ENCODE measurements at places on chromosomes 2 and 18. TPM values are rescaled to one million over a fixed set of nuclear protein-coding genes. Genes with fewer than 3 reads are reported as not detected.
A peak's percentile ranks its signal among the peaks of the same experiment; 100 is the strongest.

- DNase-seq, result no peak
Measured at GRCh38 chr2:42917425-42917927, 125.1 kb upstream of the HAAO start.

- no peak for DNase-seq
Measured at GRCh38 chr2:140747665-140748064, 1383.2 kb downstream of the LRP1B start.

GRCh38 chr2:9800975-9801726 lies 42.1 kb upstream of the TAF1B start:
- no peak for DNase-seq

DNA sequence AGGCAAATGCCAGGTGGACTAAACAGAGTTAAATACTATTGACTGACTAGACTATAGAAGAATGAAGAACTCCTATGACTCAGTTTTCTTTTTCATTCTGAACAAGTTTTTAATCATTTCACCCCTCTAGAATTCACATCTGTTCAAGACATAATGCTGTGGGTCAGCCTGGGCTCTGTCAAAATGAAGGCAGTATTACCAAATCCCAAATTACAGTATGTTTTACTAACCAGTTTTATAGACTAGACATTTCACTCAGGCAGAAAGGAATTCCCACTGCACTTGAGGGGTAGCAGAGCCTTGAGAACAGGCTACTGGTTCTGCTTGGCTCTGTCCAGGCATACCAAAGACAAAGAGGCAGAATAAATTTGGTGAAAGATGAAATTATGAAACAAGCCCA lies 511.7 kb downstream of the EPHA4 start:
- no peak for DNase-seq

- no peak for DNase-seq
Measured at GRCh38 chr2:190664240-190664639, 15.4 kb downstream of the NAB1 start.

- peak; percentile 20 for DNase-seq
Measured at GRCh38 chr18:62325806-62326645, 916 bp downstream of the TNFRSF11A start.

- no peak for DNase-seq
Measured at GRCh38 chr2:150612957-150613710, 125.7 kb upstream of the RND3 start.

DNA sequence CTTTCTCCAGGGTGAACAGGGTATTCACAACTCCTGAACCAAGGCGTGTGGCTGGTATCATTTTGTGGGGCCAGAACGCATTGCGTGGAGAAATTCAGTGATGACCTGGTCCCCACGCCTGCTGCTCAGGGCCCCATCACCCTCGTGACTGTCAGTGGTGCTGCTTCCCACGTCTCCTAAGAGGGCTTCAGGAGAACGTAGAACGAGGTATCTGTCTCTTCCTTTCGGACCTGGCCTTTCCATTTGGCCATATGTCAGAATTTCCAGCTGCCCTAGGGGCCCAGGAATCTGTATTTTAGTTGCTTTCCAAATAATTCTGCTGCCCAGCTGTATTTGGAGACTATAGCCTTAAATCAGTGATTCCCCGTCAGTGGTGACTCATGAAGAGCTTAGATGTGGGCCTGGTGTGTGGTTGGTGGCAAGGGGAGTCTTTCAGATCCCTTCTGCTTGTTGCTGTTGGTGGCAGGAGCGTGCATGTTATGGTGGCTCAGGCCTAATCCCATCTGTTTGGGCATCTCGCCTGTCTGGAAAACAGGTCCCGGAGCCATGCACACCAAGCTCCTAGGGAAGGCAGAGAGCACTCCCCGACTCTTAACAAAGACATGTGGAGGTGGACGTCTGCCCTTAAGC lies 56.4 kb downstream of the NPAS2 start:
- DNase-seq, result no peak

DNA sequence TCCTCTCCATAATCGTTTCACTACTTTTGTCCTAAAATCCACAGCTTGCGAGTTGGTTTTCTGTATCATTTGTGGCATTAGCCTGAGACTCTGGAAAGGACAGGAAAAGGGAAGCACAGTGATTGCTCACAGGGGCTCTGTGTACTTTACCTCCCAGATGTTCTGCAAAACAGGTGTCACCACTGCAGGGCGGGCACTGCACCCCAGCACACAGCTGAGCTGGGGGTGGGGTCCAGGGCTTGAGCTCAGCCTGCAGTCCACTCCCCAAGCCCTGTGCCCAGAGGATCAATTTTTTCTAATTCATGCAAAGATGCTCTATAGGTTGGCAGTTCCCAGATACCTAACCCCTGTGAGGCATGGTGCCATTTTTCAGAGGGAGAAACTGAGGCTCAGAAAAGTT lies 119.4 kb upstream of the GLI2 start:
- DNase-seq, result no peak

DNA sequence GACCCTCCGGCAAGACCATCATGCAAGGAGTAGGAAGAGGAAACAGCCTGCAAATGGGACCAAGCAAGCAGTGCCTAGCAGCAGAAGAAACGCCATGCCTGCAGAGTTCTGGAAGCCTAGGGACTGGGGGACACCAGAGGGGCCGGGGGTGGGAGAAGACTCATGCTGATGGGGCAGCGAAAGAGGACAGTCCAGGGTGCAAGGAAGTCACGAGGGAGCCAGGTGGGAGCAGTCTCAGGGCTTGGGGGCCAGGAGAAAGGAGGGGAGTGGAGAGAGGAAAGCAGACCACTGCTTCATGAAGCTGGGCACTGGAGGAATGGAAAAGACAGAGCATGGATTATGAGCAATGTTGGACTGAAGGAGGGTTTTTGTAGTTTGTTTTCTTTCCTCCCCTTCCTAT lies 119.4 kb upstream of the CAPN13 start:
- no peak for DNase-seq

- no peak for DNase-seq
Measured at GRCh38 chr18:74996055-74996454, 212.9 kb downstream of the PTGR3 start.

DNA sequence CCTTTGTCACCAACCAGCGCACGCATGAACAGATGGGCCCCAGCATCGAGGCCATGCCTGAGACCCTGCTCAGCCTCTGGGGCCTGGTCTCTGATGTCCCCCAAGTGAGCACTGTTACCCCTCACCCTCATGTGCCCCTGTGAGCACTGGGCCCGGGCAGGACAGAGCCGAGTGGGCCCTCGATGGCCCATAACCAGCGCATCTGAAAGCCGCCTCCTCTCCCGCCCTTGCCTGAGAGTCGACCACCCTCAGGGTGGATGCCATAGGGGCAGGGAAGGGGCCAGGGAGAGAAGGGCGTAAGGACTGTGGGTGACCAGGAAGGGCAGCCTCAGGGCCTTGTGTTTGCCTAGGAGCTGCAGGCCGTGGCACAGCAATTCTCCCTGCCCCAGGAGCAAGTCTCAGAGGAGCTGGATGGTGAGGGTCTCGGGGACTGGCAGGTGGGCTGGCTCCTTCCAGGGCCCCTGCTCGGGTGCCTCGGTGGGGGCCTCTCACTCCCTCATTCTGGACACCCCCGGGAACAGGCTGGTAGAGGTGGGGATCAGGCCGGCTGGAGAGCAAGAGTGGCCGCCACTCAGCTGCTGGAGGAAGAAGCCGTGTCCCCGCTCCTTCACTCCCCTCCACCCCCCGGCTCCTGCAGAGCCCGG lies 2.1 kb downstream of the PROM2 start:
- no peak for DNase-seq

DNA sequence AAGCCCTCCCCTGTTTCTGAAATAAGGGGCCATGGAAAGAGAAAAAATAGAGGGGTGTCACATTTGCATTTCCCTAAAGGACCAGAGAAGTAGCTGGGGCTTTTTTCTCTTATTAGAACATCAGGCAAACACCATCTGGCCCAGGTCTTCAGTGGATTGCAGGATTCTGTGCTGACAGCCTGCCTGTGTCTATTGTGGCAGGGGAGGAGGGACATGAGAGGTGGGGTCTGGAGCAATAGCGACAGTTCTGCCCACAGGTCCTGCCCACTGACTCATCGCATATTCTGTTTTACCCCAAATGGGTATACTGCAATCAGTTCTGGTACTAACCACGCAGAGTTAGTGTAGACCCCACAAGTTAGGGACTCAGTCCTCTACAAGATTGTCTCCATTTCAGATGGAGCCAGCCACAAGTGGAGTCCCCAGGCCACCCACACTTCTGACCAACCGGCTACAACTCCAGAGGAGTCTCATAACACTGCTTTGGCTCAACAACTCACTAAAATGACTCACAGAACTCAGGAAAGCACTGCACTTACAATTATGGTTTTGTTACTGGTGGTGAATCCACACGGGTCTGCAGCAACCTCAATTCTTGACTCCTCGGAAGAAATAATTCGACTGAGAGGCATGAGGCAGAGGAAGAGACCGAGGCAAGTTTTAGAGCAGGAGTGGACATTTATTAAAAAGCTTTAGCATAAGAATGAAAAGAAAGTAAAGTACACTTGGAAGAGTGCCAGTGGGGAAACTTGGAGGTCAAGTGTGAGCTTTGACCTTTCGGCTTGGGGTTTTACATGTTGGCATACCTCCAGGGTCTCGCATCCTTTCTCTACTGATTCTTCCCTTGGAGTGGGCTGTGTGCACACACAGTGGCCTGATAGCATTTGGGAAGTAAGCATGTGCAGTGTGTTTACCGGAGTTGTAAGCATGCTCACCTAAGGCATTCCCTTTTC lies 146.4 kb upstream of the SPATS2L start:
- DNase-seq, result no peak

DNA sequence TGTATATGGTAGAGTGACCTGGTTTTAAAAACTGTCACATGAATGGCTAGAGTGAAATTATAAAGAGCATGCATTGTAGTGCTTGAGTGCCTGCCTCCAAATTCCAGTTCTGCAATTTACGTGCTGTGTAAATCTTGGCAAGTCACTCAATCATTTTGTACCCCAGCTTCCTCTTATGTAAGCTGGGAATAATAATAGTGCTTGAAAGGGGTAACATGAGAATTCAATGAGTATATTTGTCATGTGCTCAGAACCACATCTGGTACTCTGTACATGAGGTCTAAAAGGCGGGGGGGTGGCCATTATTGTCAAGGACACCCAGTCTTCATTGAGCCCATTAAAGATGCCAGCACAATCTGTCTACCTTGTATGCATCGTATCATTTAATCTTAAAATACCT lies 214.8 kb downstream of the MC4R start:
- no peak for DNase-seq

GRCh38 chr2:10083046-10083445 lies 2.8 kb upstream of the CYS1 start:
- no peak for DNase-seq

- DNase-seq, result no peak
Measured at GRCh38 chr2:239748811-239749210, 276.3 kb downstream of the NDUFA10 start.

DNA sequence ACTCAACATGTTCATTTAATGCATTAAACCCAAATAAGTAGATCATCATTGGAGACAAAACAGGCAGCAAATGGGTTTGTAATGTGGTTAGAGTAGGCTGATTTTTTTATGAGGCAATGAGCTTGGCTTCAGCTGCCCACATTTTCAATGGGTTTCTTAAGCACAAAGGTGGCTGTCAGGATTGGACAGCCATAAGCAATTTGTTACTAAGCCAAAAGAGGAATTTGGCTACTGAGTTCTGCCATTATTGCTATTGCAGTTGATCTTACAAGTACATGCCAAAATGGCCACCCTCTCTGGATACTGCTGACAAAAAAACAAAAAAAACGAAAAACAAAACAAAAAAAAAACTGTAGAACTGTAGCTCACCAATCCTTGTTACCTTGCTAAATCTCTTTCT lies 1348.0 kb upstream of the PIK3C3 start:
- no peak for DNase-seq

DNA sequence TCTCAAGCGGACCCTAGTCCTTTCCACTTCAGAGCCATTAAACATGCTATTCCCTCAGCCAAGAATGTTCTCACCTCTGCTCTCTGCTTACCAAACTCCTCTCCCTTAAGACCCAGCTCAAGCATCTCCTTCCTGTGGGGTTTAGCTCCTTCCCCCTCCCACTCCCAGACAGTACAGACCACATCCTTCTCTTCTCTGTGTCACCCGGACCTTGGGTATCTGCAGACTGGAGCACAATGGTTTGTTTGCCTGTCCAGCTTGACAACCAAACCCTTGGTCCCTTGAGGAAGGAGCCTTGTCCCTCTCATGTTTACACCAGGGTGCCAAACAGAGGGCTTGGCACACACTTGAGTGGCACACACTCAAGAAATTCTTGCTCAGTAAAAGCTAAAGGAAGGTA lies 4.1 kb upstream of the CD8A start:
- DNase-seq, result no peak

- DNase-seq, result no peak
Measured at GRCh38 chr2:71646028-71646427, 192.7 kb downstream of the DYSF start.

GRCh38 chr2:24020244-24020643 lies 10.4 kb downstream of the MFSD2B start:
- DNase-seq, result no peak

GRCh38 chr2:104656571-104657163 lies 197.2 kb upstream of the POU3F3 start:
- DNase-seq, result no peak

- DNase-seq, result no peak
Measured at GRCh38 chr2:168028362-168028761, 219.0 kb downstream of the STK39 start.

GRCh38 chr2:180990794-180991193 lies 10.4 kb downstream of the UBE2E3 start:
- no peak for DNase-seq

GRCh38 chr2:122186761-122187222 lies 431.3 kb downstream of the TSN start:
- DNase-seq, result no peak

DNA sequence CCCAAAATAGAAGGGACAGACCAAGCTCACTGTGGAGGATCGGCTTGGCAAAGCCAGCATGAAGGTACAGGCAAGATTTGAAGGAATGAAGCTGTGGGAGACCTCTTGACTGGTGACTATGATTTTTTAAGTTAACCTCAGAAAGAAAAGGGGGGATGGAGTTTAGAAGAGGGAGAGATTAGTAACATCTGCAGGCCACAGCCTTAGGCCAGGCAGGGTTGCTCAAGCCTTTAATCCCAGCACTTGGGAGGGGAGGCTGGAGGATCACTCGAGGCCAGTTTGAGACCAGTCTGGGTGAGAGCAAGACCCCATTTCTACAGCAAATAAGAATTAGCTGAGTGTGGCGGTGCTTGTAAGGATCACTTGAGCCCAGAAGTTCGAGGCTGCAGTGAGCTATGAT lies 46.6 kb downstream of the ZNF532 start:
- no peak for DNase-seq

The KDSR gene
- total RNA-seq, result 12.2 TPM

The ADAM23 gene
- 20.0 TPM for total RNA-seq

The FBXO48 gene
- 0.82 TPM for total RNA-seq

The BMP10 gene
- total RNA-seq, result not detected

The UNC80 gene
- total RNA-seq, result 9.4 TPM

The CHST10 gene
- total RNA-seq, result 82.3 TPM

The ABCB11 gene
- total RNA-seq, result under 0.01 TPM

The TMEM37 gene
- not detected for total RNA-seq

The PFN4 gene
- total RNA-seq, result not detected

The TBR1 gene
- 73.8 TPM for total RNA-seq

The MC4R gene
- total RNA-seq, result 3.3 TPM

The FAP gene
- total RNA-seq, result 2.4 TPM

The CCDC141 gene
- 1.2 TPM for total RNA-seq

Data from frontal cortex (tissue), 4 donors.